ENCODE measurements at places on chromosomes 11 and 22. TPM values are rescaled to one million over a fixed set of nuclear protein-coding genes. Genes with fewer than 3 reads are reported as not detected.

CARNS1 gene
- 1.1 TPM for total RNA-seq

DNA sequence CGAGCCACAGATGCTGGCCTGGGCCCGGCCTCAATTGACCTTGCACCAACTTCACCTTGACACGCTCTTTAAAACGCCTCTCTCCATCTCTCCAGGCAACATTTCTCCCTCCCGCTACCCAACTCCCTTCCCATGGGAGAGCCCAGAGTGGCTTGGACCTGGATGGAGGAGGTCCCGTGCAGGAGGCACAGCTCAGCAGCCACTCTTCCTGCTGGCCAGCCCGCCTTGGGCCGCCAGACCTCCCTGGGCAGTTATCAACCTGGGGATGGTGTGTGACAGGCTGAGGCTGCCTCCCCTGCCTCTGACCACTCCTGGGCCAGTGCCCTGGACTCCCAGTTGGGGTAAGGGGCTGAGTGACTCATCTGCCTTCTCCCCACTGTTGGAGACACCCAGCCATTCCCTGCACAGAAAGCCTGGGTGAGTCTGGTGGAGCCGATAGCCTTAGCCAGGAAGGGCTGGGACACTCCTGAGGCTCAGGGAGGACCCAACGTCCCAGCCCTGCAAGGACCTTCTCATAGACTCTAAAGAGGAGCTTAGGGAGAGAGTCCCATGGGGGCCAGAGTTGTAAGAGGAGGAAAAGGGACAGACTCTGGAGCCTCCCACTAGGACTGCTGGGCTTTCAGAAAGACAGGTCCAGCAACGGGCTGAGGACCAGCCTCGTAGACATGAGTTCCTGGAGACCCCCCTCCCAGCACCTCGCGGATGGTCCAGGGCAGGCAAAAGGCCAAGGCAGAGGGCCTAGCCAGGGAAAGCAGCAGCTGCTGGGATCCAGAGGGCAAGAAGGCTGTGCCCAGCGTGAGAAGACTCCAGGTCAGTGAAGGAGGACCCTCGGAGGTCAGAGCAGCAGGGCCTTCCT, 131.7 kb downstream of the CEP164 start:
- no peaks in the 10 kb centered on the region for H3K36me3 ChIP-seq
- no peak for DNase-seq
- H3K27me3 ChIP-seq: no peaks in the 10 kb centered on the region
- H3K27ac ChIP-seq: no peak overlapping the region

GRCh38 chr11:120208777-120209176, 2.1 kb upstream of the OAF start:
- no peaks in the 10 kb centered on the region for H3K36me3 ChIP-seq
- no peak for DNase-seq
- H3K4me1 ChIP-seq: peaks cover 4% of the 10 kb centered on the region
- H3K27ac ChIP-seq: no peak overlapping the region
- H3K27me3 ChIP-seq: peaks cover 71% of the 10 kb centered on the region

NRXN2 gene
- total RNA-seq: 11.5 TPM

DNA sequence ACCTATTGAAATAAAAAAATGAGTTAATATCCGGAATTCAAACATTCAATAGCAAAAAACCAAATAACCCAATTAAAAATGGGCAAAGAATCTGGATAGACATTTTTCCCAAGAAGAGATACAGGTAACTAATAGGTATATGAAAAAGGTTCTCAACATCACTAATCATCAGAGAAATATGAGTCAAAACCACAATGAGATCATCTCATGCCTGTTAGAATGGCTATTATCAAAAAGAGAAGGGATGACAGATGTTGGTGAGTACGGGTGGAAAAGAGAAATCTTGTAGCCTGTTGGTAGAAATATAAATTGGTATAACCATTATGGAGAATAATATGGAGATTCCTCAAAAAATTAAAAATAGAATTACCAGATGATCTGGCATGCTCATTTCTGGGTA, 26.9 kb upstream of the OR6M1 start:
- no peak overlapping the region for H3K27ac ChIP-seq
- no peak overlapping the region for H3K4me3 ChIP-seq
- no peaks in the 10 kb centered on the region for H3K36me3 ChIP-seq
- H3K4me1 ChIP-seq: no peaks in the 10 kb centered on the region
- no peak for DNase-seq
- H3K27me3 ChIP-seq: no peaks in the 10 kb centered on the region

DNA sequence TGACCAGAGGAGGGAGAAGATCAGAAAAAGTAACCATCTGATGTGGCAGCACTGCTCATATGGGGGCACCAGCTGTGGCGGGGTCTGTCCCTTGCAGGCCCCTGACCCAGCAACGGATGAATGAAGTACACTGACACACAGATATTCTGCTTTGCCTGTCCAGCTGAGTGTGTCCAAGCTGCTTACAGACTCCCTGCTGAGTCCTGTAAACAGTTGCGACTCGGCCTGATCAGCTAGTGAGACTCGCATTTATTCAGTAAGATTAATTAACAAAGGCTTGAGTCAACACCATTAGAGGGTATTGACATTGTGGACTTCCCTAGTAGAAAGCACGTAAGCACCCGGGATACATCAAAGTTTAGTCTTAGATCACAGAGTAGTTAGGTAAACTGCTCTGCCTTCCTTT, 15.3 kb upstream of the OR10D3 start:
- no peaks in the 10 kb centered on the region for H3K4me1 ChIP-seq
- peaks cover 28% of the 10 kb centered on the region for H3K27me3 ChIP-seq
- H3K36me3 ChIP-seq: no peaks in the 10 kb centered on the region
- DNase-seq: no peak
- H3K4me3 ChIP-seq: no peak overlapping the region
- no peak overlapping the region for H3K27ac ChIP-seq

- no peaks in the 10 kb centered on the region for H3K27me3 ChIP-seq
- no peaks in the 10 kb centered on the region for H3K36me3 ChIP-seq
- H3K4me1 ChIP-seq: peaks cover 41% of the 10 kb centered on the region
- no peak overlapping the region for H3K27ac ChIP-seq
Observed at GRCh38 chr11:7578276-7578955, 64.6 kb downstream of the PPFIBP2 start.

DNA sequence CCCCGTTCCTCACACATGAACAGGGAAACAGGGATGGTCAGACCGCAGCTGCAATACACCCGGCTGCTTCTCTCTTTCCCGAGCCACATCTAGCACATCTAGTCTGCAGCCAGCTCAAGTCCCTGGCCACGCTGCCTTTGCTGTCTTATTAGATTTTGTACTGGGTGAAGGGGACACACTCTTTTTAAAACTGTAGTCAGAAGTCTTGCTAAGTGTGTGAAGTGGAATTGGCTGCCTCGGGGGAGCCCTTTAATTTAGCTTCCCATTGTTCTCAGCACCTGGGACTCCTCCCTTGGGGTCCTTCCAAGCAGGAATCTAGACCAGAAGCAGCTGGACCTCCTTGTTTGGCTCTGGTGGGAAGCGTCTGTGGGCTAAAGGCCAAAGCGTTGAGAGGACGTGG, 420.0 kb downstream of the CTTN start:
- H3K4me1 ChIP-seq: no peaks in the 10 kb centered on the region
- no peaks in the 10 kb centered on the region for H3K36me3 ChIP-seq
- no peak overlapping the region for H3K4me3 ChIP-seq
- DNase-seq: no peak
- no peak overlapping the region for H3K27ac ChIP-seq

DNA sequence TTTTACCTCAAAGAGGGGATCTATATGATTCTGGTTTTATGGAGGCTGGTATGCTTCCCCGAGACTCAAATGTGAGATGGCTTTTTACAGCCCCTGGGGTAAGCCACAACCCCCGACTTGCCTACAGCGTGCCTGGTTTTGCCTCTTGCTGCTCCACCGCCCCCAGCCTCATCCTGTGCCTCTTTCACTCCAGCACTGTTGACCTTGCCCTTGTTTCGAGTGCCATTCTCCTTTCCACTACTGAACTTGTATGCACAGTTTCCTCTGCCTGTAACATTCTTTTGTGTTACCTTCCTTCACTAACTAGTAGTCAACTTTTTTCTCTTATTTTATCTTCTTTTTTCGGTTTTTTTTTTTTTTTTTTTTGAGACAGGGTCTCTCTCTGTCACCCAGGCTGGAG, 219.0 kb upstream of the ZBED5 start:
- no peak overlapping the region for H3K4me3 ChIP-seq
- no peaks in the 10 kb centered on the region for H3K36me3 ChIP-seq
- no peaks in the 10 kb centered on the region for H3K27me3 ChIP-seq
- no peaks in the 10 kb centered on the region for H3K4me1 ChIP-seq
- no peak for DNase-seq

- H3K4me1 ChIP-seq: peaks cover 2% of the 10 kb centered on the region
- no peak overlapping the region for H3K4me3 ChIP-seq
- H3K36me3 ChIP-seq: no peaks in the 10 kb centered on the region
Observed at GRCh38 chr11:1494650-1495049, 8.1 kb upstream of the MOB2 start.

GRCh38 chr11:129260750-129261149, 68.6 kb upstream of the ARHGAP32 start:
- DNase-seq: no peak
- H3K27me3 ChIP-seq: no peaks in the 10 kb centered on the region
- no peak overlapping the region for H3K27ac ChIP-seq
- no peak overlapping the region for H3K4me3 ChIP-seq
- peaks cover 7% of the 10 kb centered on the region for H3K4me1 ChIP-seq
- no peaks in the 10 kb centered on the region for H3K36me3 ChIP-seq

- no peaks in the 10 kb centered on the region for H3K27me3 ChIP-seq
- peaks cover 5% of the 10 kb centered on the region for H3K4me1 ChIP-seq
- no peak overlapping the region for H3K27ac ChIP-seq
Observed at GRCh38 chr22:24510637-24511625, 15.8 kb downstream of the UPB1 start.

GRCh38 chr22:27749597-27750225, 51.8 kb downstream of the MN1 start:
- no peak overlapping the region for H3K27ac ChIP-seq
- peak overlapping the region; percentile 35 for H3K4me3 ChIP-seq
- H3K36me3 ChIP-seq: no peaks in the 10 kb centered on the region
- peaks cover 15% of the 10 kb centered on the region for H3K4me1 ChIP-seq
- no peak for DNase-seq
- H3K27me3 ChIP-seq: no peaks in the 10 kb centered on the region

GRCh38 chr11:128715691-128716561, 22.1 kb downstream of the FLI1 start:
- DNase-seq: no peak
- H3K27ac ChIP-seq: no peak overlapping the region
- no peak overlapping the region for H3K4me3 ChIP-seq
- H3K27me3 ChIP-seq: no peaks in the 10 kb centered on the region
- peaks cover 25% of the 10 kb centered on the region for H3K4me1 ChIP-seq

- H3K4me3 ChIP-seq: no peak overlapping the region
- DNase-seq: no peak
- no peaks in the 10 kb centered on the region for H3K27me3 ChIP-seq
- H3K27ac ChIP-seq: no peak overlapping the region
- H3K4me1 ChIP-seq: no peaks in the 10 kb centered on the region
Observed at GRCh38 chr22:40479887-40480538, 109.6 kb downstream of the SGSM3 start.

DNA sequence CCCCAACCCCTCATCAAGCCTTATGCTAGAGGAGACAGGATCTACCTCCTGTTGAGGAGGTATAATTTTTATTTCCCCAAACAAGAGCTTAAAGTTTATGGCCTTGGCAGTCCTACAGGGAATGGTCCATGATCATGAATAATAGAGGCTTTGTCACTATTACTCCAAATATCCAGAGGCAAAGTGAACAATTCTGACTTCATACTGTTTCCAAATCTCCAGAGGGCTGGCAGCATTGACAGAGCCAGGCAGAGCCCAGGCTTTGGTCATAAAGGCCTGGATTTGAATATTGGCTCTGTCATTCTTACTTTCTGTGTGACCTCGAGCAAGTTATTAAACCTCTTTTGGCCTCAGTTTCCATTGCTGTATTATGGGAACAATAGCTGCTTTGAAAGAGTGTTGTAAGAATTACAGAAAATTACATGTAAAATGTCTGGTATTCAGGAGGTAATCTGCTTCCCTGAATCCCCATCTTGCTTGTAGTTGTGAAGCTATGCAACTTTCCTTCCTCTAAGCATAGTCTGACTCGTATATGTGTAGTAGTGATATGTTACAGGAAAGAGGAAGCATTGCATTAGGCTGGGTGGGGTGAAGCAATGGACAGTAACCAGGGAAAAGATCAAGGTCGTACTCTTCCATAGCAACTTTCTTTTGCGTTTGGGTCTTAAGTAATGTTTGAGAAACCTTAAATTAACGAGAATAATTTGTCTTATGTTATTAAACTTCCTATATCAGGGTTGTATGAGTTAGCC, 88.8 kb downstream of the CD44 start:
- DNase-seq: no peak
- no peaks in the 10 kb centered on the region for H3K36me3 ChIP-seq
- no peak overlapping the region for H3K27ac ChIP-seq

CXCR5 gene
- total RNA-seq: not detected

HTR3A gene
- 6.5 TPM for total RNA-seq

- H3K27ac ChIP-seq: no peak overlapping the region
- no peak for DNase-seq
- H3K4me1 ChIP-seq: 0 out of 2 replicates have a peak, but pooled peaks cover 2% of the 10 kb centered on the region
- no peak overlapping the region for H3K4me3 ChIP-seq
- H3K27me3 ChIP-seq: no peaks in the 10 kb centered on the region
Observed at GRCh38 chr22:36129486-36130388, 30.8 kb downstream of the APOL3 start.

GRCh38 chr11:110305169-110306018, 9.0 kb upstream of the RDX start:
- H3K27me3 ChIP-seq: no peaks in the 10 kb centered on the region
- no peaks in the 10 kb centered on the region for H3K36me3 ChIP-seq
- H3K27ac ChIP-seq: no peak overlapping the region
- DNase-seq: no peak
- H3K4me3 ChIP-seq: no peak overlapping the region
- H3K4me1 ChIP-seq: peaks cover 12% of the 10 kb centered on the region

DNA sequence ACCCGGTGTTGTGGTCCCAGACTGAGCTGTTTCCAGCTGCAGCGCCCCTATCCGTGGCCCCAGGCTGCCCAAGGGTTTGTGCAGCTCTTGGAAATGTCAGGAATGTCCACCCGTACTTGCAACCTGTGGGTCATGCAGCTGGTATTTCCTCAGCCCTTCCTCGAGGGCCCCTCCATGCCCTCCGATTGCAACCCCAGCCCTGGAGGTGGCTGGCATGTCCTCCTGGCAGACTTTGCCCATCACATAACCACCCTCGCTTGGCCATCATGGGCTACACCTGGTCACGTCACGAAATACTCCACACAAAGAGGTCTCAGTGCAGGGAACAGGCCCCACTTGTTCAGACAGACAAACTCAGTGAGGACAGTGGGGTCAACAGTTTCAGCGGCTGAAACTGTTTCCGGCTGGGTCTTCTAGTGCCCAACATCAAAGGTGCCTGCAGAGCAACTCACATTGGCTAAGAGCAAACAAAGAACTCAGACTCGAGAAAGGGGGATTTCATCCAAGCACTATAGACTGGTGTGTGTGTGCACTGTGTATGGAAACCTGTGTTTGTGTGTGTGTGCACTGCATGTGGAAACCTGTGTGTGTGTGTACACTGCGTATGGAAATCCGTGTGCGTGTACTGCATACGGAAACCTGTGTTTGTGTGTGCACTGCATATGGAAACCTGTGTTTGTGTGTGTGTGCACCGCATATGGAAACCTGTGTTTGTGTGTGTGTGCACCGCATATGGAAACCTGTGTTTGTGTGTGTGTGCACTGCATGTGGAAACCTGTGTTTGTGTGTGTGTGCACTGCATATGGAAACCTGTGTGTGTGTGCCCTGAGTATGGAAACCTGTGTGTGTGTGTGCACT, 72.8 kb upstream of the CCND1 start:
- no peaks in the 10 kb centered on the region for H3K27me3 ChIP-seq
- no peaks in the 10 kb centered on the region for H3K4me1 ChIP-seq
- no peaks in the 10 kb centered on the region for H3K36me3 ChIP-seq
- H3K27ac ChIP-seq: no peak overlapping the region
- no peak overlapping the region for H3K4me3 ChIP-seq
